ENCODE measurements at places on chromosomes 5 and 9. TPM values are rescaled to one million over a fixed set of nuclear protein-coding genes. Genes with fewer than 3 reads are reported as not detected.

GRCh38 chr5:171492781-171493180 is 73.3 kb downstream of the FGF18 start:
- DNase-seq: no peak

DNA sequence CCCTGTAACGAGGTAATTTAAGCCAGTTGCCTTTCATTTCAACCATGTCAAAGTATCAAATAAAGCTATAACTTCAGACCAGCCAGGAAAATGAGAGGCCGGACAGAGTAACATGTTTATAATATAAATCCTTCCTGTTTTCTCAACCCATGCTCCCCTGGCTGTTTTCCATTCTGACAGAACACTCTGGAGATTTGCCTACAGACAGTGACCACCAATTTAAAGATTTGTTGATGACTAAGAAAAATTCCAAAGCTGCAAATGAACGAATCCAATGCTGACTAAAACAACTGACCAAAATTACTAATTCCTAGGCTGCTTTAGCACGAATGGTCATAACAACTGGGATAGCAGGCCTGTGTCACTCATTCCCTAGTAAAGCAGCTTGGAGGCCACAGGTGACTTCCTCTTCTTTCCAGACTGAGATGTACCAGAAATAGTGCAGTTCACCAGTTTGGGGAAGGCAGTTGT is 141.4 kb downstream of the AOPEP start:
- peak; percentile 93 for DNase-seq

The FOXD4 gene
- 0.80 TPM for total RNA-seq

DNA sequence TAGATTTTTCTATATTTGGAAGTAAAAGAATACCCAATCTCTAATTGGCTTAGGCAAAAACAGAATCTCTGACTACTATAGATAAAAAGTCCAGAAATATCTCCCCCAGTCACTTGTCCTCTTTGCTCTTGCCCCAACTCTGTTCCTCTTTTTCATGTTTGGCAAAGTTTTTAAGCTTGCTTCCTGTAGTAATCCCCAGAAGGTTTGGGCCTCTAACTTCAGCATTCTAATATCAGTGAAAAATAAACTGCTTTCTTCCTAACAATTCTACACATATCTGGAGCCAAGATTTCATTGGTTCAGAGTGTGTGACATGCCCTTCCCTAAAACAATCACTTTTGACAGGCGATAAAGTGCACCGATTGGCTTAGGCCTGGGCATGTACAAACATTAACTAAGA is 1680.3 kb downstream of the MAT2B start:
- no peak for DNase-seq

- no peak for DNase-seq
These were observed 184.4 kb downstream of the PLK2 start for GRCh38 chr5:58275516-58275915.

The GADD45G gene
- total RNA-seq: 2.1 TPM

DNA sequence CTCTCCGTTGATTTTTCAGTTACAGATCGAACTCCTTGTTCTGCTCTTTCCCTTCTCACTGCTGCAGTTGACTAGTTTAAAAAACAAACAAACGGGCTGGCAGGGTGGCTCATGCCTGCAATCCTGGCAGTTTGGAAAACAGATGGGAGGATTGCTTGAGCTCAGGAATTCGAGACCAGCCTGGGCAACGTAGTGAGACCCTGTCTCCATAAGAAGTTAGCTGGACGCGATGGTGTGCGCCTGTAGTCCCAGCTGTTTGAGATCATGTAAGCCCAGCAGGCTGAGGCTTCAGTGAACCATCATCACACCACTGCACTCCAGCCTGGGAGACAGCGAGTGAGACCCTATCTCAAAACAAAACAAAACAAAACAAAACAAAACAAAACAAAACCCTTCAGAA is 51.4 kb upstream of the NCS1 start:
- DNase-seq: no peak

- DNase-seq: no peak
These were observed 102.6 kb downstream of the XRCC4 start for GRCh38 chr5:83179966-83180365.

DNA sequence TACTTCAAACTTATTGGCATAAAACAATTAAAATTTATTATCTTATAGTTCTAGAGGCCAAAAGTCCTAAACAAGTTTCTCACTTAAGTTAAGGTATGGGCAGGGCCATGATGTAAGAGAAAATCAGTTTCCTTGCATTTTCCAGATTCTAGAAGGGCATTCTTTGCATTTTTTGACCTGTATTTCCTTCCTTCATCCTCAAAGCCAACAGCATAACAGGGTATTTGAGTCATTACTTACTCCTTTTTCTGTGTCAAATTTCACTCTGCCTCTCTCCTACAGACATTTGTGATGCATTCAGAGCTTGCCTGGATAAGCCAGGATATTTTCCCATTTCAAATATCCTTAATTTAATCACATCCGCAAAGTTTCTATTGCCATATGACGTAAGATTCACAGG is 1499.0 kb downstream of the EFNA5 start:
- peak; percentile 49 for DNase-seq

DNA sequence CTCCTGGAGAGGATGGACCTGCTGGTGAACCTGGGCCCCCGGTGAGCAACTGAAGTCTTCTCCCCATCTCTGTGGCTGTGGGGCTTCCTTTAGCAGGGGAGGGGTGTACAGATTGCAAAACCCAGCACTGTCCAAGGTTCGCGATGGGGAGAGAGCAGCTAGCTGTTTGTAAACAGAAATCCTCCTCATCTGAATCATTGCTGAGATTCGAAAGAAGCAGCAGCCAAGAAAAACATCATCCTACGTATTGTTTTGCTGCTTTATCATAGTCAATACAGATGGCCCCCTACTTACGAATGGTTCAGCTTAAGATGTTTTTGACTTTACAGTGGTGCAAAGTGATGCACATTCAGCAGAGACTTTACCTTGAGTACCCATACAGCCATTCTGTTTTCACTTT is 80.0 kb upstream of the TGFBR1 start:
- DNase-seq: no peak

- DNase-seq: peak; percentile 47
These were observed 1.3 kb downstream of the MACIR start for GRCh38 chr5:103259705-103260355.

The TAS2R1 gene
- total RNA-seq: not detected

GRCh38 chr5:44887722-44888121 is 79.0 kb downstream of the MRPS30 start:
- no peak for DNase-seq

The ANKRD18A gene
- total RNA-seq: 2.2 TPM

DNA sequence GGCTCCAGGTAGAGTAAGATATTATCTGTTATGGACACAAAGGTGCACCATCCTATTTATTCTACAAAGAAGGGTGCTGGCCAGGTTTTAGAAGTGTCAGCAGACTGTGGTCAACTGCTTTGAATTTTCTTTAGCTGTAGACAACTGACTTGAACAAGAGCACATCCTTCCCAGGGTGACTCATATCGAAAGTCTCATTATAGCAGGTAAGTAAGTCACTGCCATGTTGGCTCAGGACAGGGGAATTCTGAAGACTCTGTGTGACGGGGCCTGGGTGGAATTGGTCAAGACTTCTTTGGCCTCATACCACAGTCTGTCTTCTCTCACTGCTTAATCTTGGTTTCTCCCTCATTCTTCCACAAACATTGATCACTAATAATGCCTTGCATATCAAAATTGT is 214.5 kb upstream of the CDH9 start:
- DNase-seq: peak; percentile 8

The BASP1 gene
- total RNA-seq: 169 TPM

- DNase-seq: no peak
These were observed 82.2 kb downstream of the SMIM23 start for GRCh38 chr5:171867786-171868185.

GRCh38 chr9:90900130-90900529 is 98.5 kb downstream of the SYK start:
- no peak for DNase-seq

The GMCL2 gene
- not detected for total RNA-seq

The FABP6 gene
- 2.0 TPM for total RNA-seq

The TLE4 gene
- 8.3 TPM for total RNA-seq

Measured in PC-3 (cell line).